ENCODE measurements at places on chromosomes 7 and 10. TPM values are rescaled to one million over a fixed set of nuclear protein-coding genes. Genes with fewer than 3 reads are reported as not detected.

The ENKUR gene
- total RNA-seq: not detected

The NAT16 gene
- not detected for total RNA-seq

The SLC4A2 gene
- 128 TPM for total RNA-seq

DNA sequence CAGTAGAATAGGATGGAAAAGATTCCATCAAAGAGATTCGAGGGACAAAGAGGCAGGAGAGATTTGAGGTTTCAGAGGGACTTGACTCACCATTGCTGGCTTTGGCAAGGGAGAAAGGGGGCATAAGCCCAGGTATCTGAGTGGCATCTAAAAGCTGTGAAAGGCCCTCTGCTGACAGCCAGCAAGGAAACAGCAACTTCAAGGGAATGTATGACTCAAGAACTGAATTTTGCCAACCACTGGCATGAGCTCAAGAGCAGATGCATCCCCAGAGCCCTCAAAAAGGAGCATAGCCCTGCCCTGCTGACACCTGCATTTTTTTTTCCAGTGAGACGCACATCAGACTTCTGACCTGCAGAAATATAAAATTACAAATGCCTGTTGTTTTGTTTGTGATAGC, 19.6 kb upstream of the ADAM12 start:
- H3K36me3 ChIP-seq: no peaks in the 10 kb centered on the region
- no peak overlapping the region for H3K4me3 ChIP-seq
- no peaks in the 10 kb centered on the region for H3K27me3 ChIP-seq
- H3K27ac ChIP-seq: no peak overlapping the region
- no peak for DNase-seq
